ENCODE measurements at places on chromosomes 3 and 15.

DNA sequence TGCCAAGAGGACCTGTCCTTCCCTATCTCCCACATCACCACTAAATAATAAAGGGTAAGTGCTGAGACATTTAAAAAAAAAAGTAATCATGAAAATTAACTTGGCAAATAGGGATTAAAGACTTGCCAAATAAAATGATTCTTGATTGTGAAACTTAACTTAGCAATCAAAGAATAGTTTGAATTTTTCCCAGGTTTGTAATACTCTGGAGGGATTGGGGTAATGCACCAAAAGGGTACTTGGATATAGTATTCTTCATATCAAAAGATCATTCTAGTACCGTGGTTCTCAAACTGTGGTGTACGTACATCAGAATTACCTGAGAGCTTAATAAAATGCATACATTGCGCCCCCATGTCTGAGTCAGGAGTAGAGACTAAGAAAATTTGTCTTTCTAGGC is 28.5 kb downstream of the CALML4 start:
- DNase-seq = no peak

DNA sequence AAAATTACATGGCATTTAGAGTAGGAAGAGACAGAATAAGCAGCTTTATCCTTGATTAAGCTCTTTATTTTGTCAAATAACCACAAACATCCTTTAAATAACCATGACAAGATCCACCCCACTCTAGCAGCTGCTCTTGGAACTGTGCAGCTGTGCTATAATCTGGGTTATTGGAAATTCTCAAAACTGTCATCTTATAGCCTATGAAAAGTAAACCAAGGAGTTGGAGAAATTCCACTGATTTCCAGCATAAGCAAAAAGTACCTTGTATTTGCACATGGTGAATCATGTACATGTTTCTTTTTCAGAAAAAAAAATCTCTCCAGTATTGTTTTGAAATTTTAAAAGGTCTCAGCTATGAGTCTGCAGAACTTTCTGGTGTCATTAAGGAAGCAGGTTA is 88.8 kb upstream of the ABI3BP start:
- no peak for DNase-seq

DNA sequence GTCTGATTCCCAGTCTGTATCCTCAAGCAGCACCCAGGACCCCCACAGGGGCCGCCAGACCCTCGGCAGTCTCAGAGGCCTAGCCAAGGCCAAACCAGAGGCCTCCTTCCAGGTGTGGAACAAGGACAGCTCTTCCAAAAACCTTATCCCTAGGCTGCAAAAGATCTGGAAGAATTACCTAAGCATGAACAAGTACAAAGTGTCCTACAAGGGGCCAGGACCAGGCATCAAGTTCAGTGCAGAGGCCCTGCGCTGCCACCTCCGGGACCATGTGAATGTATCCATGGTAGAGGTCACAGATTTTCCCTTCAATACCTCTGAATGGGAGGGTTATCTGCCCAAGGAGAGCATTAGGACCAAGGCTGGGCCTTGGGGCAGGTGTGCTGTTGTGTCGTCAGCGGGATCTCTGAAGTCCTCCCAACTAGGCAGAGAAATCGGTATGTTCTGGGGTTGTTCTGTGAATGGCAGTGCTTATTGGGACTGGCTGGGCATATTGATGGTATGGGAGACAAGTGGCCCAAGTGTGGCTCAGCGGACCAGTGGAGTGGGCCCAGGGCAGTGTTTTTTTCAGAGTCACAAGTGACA is 96.3 kb downstream of the RPL39L start:
- no peak for DNase-seq

DNA sequence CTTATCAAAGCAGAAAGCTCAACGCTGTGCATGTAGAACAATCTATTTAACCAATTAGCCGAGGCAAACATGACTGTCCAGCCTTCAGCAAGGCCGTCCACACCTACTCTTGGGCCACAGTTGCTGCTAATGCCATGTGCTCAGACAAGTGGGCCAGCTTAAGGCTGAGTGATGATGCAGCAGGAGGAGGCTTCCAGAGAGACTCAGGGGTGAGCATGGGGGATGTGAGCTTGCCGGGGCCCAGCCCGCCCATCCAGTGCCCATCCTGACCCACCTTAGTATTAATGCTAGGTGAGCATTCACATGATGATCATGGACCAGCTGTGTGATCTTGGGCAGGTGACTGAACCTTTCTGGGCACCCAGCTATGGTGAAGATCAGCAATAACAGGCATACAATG is 150.1 kb downstream of the TPRA1 start:
- no peak for DNase-seq

- no peak for DNase-seq
These were observed 34.5 kb downstream of the RASGRP1 start for GRCh38 chr15:38530113-38530512.

DNA sequence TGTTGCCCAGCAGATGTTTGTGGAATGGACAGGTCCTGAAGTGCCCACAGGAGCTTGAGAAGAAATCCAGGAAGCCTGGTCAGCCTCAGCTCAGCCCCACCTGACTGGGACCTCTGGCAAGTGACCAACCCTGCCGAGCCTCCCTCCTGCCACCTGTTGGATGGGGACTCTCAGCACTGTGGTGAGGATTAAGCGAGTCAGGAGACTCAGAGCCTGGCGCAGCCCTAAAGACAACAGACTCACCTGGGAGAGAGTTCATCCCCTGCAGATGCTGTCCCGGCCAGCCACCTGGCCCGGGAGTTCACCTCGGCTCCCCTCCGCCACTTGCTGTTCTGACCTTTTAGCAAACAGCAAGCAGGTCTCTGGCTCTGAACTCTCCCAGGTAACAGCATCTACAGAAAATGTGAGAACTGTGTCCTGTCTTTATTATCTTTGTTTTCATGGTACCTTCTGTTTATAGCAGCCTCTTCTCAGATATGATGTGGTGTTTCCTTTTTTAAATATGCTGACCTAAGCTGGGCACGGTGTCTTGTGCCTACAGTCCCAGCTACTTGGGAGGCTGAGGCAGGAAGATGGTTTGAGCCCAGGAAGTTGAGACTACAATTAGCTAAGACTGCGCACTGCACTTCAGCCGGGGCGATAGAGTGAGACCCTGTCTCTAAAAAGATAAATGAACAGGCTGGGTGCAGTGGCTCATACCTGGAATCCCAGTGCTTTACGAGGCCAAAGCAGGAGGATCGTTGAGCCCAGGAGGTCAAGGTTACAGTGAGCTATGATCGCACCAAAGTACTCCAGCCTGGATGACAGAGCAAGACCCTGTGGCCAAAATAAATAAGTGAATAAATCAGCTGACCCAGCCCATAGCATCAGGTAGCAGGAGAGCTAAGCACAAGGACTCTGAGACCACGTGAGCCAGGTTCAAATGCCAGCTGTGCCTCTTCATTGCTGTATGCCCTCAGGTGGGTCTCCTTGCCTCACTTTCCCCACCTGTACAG is 32.4 kb upstream of the SLC6A6 start:
- no peak for DNase-seq

- no peak for DNase-seq
These were observed 143.5 kb downstream of the GADL1 start for GRCh38 chr3:30750967-30751366.

DNA sequence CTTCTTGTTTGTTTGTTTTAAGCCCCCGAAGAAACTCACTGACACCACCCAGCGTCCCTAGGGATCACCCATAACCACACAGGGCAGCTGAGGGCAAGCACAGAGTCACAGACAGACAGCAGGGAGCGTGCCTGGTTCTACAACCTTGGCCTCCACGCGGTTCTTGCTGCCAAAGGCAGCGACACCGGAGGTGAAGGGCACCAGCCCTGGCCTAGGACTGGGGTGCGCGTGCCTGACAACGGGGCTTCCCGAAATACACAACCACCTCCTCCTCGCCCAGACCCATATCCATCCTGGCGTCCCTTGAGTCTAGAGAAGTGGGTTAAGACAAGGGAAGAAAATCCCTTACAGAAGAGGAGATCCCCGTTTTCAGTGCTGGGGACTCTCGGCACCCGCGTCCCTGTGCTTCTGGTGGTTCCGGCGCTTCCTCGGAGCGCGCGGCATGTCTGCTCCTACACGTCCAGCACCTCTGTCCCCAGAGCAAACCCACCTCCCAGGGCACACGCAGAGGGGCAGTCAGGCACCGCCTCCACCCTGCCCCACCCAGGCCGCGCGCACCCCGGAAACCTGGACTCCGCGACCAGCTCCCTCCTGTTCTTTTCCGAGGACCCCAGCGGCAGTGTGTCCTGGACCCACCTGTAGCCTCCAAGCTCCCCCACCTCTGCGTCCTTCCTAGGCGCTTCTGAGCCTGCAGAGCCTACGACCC is 911 bp downstream of the RFTN1 start:
- DNase-seq = no peak

DNA sequence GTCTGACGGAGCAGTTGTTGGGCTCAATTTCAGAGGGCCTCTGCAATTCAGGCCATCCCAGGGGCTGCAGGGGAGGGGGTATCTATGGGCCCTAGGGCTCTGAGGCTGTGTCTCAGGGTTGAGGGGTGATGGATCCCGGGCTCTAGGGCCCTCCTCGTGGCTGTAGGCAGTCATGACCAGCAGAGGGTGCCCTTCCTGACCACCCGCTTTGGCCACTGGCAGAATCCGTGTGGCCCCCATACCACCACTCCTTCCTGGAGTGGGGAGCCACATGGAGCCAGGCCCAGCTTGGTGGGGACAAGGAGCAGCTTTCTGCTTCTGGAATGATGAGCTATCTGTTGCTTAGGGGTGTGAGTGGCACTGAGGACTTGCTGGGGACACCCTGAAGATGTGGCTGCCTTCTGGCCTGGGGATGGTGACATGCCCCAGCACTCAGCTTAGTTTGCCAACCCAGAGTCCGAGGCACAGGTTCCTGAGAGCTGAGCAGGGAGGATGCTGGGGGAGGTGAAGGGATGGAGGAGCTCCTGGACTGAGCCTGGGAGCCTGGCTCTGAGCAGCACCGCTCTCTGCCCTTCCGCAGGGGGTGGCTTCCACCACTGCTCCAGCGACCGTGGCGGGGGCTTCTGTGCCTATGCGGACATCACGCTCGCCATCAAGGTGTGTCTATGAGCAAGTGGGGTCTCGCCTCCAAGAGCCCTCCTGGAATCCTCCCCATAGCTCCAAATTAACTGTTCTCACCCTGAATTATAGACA is 20.2 kb downstream of the HDAC11 start:
- DNase-seq = no peak

DNA sequence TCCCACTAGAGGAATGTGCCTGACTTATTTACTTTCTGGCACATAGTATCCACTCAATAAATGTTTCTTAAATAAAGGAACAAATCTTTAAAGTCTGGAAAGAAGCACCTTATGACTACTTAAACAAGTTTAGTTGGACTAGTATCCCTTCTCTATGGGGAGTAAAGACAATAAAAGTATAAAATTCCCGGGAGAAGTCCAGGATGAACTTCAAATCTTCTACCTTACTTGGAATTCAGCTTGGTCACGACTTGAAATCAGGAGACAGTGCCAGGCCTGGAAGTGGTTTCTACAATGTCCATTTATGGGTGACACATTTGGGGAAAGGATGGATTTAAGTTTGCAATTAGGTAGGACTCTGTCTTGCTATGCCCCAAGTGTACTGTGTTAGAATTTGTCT is 196.5 kb downstream of the NR1D2 start:
- no peak for DNase-seq

DNA sequence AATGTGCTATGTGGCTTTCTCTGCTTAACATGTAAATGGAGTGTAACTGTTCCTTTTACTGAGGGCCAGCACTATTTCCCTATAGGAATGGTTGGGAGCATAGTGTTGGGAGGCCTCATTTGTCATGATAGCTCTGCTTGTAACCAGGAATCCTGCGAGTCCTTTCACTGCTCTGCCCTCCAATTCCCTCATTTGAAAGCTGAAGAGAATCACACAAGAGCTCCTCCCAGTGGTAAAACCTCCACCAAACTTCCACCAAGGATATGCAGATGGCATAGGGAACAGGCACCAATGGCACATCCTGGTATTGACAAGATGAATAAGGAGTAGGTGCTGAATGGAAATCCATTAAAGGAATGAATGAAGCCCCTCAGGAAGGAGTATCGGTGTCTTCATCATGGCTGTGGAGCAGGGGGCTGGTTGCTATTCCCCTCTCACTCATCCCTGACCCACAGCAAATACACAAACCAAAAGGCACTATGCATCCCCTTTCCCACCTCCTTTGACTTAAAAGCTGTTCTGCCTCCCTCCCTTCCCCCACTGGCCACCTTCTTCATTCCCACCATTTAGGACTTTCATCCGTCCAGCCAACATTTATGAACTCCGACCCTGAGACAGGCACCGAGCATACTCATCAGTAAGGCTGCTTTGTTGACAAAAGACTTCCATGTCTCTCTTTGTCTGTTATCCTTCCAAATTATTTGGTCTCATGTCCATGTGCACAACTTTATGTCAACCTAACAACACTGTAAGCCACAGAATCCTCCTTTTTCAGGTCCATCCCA is 560.8 kb downstream of the FOXP1 start:
- no peak for DNase-seq

DNA sequence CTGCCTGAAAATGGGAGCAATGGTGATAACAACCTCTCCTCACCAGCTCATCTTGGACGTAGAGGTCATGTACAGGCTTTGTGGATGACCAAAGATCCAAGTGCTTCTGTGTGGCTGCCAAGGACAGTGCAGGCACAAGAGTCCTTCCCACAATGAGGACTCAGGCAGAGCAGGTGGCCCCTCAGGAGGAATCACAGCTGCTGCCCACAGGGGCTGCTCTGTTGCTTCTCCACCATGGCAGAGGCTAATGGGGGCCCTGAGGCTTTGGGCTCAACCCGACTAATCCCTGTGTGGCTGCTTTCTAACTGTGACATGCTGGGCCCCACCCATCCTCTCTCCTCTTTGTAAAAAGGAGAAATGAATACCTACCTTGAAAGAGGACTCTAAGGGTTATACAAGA is 58.1 kb upstream of the MRPS22 start:
- no peak for DNase-seq

DNA sequence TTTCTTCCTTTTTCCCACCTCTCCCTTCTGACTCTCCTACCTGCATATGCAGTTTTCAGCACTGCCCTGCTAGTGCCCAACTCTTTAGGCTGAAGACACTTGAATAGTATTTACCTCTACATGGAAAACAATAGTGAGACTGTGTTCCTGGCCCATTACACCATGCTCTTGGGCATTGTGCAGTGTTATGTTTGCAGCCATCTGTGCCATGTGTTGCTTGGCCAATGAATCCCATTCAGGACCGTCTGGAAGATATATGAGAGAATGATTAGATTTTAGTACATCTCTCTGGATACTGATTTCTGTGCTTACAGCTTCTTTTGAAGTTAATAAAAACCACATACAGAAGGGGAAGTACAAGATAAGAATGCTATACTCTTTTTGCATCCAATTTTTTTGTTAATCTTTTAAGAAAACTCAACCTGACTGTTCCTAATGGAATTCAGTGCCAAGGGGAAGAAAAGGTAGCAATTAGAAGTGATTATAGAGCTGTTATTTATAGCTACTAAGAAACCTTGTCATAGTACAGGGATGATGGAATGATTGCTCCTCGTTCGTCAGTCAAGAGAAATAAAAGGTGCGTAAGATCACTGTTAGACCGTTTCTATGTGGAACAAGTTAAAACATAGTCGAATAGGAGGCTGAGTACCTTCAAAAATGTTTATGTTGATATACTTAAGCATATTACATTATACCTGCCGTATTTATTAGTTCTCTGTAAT is 58.9 kb downstream of the TMEM41A start:
- no peak for DNase-seq

- DNase-seq = no peak
These were observed 119.5 kb downstream of the MYLK start for GRCh38 chr3:123764647-123765046.

- peak; percentile 46 for DNase-seq
These were observed 27.6 kb upstream of the TRPM1 start for GRCh38 chr15:31128919-31129768.

All from anterior cingulate cortex (tissue), 58 donors.